ENCODE measurements at places on chromosomes 6 and 20.

GRCh38 chr6:45522486-45522885, 144.8 kb upstream of the SUPT3H start:
- DNase-seq: no peak

DNA sequence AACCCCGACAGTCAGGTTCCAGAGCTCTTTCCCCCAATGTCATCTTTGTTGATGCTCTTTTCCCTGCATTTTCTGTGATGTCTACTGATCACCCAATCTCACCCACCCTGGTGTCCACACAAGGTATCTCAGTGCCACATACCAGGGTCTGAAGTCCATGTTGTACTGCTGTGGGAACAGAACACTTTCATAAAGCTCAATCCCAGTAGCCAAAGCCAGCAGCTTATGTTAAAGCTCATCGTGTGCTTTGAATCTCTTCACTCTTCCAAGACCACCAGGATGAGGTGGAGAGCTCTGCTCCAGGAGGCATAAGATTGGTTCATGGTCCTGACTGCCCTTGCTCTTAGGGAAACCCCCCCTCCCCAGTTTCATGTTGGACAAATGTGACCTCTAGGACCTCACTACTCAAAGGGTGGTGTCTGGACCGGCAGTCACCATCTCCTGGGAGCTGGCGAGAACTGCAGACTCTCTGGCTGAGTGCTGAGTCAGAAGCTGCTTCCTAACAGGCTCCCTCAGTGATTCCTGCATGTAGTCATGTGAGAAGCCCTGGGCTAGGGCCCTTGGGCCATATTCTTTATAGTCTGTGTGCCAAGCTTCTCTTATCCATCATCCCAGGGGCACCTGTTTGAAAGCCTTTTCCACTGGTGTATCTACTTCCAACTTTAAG, 13.4 kb upstream of the CPNE5 start:
- DNase-seq: no peak

GRCh38 chr6:152136449-152136825, 329.0 kb downstream of the ESR1 start:
- no peak for DNase-seq

DNA sequence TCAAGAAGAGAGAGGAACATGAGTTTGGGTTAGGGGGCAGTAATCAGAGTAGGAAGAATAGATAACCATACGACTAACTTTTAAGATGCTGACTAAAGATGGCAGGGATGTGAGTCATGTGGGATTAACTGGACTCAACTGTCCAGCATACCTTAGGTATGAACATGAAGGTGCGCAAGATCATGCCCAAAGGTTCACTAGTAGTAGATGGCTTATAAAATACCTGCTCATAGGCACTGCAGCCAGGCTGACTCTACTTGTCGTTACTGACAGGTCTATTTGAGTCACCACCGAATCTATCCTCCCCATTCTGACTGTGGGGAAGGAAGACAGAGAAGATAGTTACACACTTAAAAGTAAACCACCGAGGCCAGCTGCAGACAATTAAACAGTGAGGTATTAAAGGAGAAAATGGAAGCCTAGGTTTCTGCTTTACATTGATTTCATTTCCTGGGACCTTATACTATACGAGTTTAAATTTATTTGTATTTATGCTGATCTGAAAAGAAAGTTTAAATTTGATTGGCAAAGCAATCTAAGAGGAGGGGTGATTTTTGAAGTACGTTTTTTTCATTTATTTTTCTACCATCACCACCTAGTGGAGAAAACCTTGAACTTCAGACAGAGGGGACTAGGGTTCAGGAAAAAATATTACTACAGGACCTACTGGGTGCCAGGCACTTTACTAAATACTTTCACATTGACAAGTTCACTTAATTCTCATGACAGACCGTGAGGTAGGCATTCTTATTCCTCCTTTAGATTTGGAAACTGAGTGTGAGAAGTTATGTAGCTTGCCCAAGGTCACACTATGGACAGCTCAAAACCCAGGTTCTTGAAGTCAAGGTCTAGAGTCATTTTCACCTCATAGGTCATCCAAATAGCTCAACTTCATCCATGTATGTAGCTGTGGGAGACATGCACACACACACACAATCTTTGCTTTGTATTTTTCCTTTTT, 4.0 kb upstream of the WRNIP1 start:
- DNase-seq: no peak

DNA sequence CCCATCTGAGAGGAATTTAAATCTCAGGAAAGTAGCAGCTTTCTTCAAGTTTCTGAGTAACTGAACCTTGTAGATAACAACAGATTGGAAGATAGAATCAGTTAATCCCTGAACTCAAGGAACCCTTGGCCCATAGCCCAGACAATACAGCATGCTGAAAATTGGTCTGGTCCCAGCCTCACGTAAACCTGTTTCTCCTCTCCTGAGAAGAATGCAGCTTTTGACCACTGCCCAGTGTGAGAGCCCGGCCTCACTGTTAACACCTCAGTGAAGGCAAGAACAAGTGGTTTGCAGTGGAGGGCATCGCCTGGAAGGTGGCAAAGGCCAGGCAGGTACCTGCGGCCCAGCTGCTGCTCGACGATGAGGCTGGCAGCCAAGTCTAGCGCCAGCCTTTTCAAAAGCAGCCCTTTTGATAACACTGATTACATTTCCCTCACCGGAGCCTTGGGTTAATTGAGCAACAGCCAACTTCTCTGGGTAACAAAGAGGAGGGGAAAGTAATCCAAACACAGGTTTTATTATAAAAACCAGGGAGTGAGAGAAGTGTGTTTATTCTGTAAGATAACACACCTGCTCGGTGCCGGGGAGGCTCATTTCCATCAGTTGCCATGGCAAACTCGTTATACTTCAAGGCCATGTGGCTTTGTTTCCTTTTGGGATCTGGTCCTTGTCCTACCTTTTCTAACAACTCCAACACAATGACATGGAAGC, 54.0 kb downstream of the TRAF3IP2 start:
- DNase-seq: no peak

GRCh38 chr20:57708694-57709673, 831 bp downstream of the PMEPA1 start:
- DNase-seq: no peak

DNA sequence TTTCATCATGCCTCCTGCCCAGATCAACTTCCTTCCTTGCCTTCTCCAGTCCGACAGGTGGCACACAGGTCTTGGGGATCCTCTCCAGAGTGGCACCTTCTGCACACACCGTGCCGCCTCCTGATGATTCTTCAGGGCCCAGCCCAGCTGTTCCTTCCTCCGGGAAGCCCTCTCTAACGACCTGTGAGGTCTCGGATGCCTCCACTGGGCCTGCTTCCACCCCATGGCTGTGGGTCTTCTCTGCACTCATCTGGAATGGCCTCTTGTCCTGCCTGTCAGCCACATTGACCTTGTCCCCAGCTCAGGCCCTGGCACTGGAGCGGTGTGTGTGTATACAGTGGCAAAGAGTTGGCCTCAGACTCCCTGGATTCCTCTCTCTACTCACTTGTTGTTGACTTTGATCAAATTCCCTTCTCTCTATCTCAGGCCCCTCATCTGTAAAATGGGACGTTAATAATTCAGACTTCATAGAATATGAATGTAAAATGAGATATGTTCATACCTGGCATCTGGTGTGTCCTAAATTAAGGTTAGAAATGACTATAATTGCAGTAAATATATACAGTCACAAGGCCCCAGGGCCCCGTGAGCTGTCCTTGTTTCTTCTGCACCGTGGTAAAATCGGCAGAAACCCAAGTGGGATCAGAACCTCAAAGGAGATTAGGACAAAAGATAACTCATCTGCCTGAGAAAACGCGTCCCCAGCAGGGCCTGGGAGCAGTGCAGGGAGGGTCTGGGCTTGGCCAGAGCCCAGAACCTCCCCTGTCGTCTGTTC, 1.5 kb downstream of the FAM210B start:
- DNase-seq: no peak

GRCh38 chr6:50003139-50003538, 18.7 kb downstream of the DEFB110 start:
- DNase-seq: no peak

- DNase-seq: no peak
These were observed at the start of gene MTCL3 for GRCh38 chr6:127518710-127519468. TSS of gene MTCL3 (minus strand) at chr6:127519335.

- no peak for DNase-seq
These were observed 72.9 kb upstream of the MRAP2 start for GRCh38 chr6:83960664-83961063.

GRCh38 chr6:6393069-6393529, 72.6 kb upstream of the F13A1 start:
- no peak for DNase-seq

- no peak for DNase-seq
These were observed 12.0 kb downstream of the STMN3 start for GRCh38 chr20:63641146-63641791.

- DNase-seq: no peak
These were observed 61.2 kb upstream of the HBS1L start for GRCh38 chr6:135115834-135116233.

DNA sequence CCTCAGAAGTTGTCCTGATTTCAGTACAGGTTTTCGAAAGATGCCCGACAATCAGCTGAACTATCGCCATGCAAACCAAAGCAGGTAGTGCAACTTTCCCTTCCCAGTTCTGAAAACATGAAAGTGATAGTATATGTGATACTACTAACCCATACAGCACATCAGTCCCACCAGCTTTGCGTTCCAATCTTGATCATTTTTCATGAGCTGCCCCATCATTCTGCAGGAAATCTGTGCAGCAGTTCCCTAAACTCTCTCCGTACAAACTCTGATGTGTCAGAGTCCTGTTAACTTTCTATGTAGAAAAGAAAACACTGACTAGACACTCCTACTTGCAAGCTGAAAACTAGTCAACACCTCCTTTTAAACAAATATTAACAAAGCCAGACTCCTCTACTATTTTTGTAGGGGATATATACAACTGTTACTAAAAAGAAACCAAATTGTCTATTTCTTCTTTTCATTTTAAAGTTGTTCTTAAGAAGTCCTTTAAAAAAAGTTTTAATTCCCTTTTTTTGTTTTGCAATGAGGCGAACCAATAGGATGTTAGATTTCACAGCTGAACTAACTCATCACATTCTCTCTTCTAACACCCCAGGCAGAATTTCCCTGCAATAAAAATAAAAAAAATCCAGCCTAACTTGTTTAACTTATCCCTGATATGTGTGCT, 99.6 kb upstream of the DST start:
- no peak for DNase-seq

GRCh38 chr20:11941593-11942246, 24.0 kb downstream of the BTBD3 start:
- DNase-seq: no peak

- DNase-seq: no peak
These were observed 861 bp upstream of the NHSL1 start for GRCh38 chr6:138500045-138500665.

DNA sequence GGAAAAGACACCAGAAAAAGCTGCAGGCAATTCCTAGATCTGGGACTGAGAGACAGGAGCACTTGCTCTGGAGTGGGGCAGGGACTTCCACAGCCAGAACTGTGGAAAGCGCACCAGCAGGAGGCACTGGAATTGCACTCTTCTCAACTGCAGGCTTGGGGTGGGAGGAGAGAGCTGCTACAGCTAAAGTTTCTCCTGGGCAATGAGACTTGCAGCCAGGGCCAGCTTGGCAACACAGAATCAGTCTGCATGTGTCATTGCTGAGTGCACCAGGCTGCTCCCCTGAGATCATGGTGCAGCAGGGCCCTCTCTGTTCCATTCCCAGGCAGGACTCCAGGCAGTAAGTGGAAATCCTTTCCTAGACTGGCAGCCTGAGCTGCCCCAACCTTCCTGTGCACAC, 145.8 kb downstream of the INSM1 start:
- DNase-seq: no peak

GRCh38 chr6:20747991-20748390, 213.7 kb downstream of the CDKAL1 start:
- DNase-seq: no peak

- DNase-seq: no peak
These were observed 39.7 kb downstream of the BFSP1 start for GRCh38 chr20:17491488-17491887.

DNA sequence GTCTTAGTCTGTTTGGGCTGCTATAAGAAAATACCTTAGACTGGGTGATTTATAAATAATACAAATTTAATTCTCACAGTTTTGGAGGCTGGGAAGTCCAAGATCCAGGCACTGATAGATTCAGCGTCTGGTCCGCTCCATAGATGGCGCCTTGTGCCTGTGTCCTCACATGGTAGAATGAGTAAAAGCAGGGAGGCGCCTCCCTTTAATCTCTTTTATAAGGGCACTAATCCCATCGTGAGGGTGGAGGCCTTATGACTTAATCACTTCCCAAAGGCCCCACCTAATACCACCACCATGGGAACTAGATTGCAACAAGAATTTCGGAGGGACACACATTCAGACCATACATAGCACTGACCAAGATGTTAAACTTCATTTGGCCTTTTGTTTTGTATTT, 91.2 kb upstream of the TMEM181 start:
- DNase-seq: no peak

DNA sequence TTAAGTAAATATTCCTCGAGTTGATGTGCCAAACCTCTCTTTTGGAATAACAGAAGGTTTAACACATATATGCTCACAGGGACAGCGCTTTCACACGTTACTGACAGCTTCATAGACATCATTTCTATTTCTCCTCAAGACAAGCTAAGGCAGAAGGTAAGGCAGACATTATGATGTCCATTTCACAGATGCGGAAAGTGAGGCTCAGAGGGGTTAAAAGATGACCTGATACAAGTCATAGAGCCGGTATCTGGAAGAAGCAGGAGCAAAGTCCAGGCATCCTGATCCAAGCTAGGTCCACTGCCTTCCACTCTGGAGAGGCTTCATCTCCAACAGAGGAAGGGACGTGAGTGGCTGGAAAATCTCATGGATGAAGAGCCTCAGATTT, 86.7 kb downstream of the FOXC1 start:
- DNase-seq: no peak
